ENCODE measurements at places on chromosomes 1 and 21. TPM values are rescaled to one million over a fixed set of nuclear protein-coding genes. Genes with fewer than 3 reads are reported as not detected.

Gene AADACL4
- total RNA-seq, result not detected

Gene MMP23B
- total RNA-seq, result 0.33 TPM

Gene GNAT2
- 0.42 TPM for total RNA-seq

Gene PDZK1
- total RNA-seq, result 0.14 TPM

DNA sequence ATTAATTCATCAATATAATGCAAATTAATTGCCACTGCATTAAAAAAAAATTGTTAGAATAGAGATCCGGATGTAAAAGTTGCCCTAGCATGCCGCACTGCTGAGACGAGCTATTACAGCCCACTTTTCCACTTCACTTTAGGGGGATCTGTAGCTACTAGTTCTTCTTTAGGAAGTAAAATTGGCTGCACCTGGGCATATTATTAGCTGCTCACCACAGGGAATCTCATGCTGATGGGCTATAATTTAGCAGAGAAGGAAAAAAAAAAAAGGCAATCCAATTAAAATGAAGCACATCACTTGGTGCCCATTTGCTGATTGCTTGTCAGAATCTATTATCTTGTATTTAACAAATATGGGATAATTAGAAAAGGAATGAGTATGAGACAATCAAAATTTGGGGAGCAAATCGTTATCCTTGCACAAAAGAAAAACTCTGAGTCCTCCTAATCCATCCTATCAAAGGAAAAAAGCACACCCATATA lies 233.4 kb downstream of the DSCAM start:
- no peak for DNase-seq

GRCh38 chr1:145730900-145731299 lies 11.6 kb downstream of the CD160 start:
- DNase-seq, result no peak

- no peak for DNase-seq
Measured at GRCh38 chr21:15893902-15894301, 164.1 kb downstream of the USP25 start.

DNA sequence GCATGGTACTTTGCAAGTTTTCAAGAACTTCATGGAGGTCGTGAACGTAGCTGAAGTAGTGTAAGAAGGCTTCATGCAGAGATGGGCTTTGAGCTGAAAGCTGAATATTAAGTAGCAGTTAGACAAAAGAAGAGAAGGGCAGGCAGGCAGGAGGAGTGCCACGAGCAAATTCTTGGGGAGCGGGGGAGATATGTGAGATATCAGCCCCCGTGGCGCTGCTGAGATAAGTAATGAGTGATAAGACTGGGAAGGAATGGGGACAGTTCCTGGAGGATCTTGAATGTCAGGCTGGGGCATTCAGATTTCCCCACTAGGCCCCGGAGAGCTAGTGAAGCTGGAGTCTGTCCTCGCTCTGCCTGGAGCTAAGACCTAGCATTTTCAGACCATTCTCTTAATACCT lies 27.9 kb upstream of the KIRREL1 start:
- no peak for DNase-seq

DNA sequence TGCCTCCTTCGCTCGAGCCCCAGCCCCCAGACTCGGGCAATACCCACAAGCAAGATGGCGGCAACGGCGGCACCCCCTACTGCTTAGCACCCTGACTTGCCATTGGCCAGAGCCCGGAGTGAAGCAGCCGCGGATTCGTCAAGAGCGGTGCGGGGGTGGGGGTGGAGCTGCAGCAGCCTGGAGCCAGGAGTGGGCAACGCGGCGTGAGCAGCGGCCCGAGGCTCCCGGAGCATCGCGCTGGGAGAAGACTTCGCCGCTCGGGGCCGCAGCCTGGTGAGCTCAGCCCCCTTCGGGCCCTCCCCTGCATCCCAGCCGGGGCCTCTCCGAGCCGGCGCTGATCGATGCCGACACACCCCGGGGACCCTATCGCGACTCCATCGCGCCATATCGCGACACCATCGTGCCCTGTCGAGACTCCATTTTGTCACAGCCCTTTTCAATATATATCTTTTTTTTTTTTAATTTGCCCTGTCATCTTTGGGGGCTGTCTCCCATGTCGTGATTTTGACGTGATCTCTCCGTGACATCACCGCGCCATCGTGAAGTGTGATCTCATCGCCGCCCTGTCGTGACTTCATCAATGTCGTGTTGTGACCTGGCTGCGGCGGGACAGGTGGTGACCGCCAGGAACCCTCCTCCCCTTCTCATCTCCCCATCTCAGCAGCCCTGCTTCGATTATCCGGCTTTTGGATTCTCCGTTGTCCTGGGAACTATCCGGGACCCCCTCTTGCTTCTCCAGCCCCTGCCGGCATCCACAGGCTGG lies at the start of gene NCDN:
Gene NCDN, plus strand, starts transcription at position 189 of the 763 bp plus-strand sequence. Its CDS starts 392 bp downstream, at position 581.
- peak; percentile 93 for DNase-seq

- DNase-seq, result no peak
Measured at GRCh38 chr1:96361961-96362360, 359.6 kb upstream of the PTBP2 start.

DNA sequence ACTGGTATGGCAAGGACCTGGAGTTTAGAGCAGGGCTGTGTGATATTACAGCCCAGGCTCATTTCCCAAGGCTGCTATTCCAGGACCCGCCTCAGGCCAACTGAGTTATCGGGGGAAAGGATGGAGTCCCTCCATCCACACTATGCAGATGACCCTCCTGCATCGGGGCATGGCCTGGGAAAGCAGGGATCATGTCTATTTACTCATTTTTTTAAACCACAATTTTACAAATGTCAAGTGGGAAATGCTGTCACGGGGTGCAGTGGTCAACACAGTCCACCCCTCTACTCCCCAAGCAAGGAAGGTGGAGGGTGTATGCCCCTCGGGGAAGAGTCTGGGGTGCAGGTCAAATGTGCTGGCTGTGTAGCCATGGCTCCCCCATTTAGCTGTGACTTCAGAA lies 6.1 kb upstream of the CLEC20A start:
- DNase-seq, result no peak

DNA sequence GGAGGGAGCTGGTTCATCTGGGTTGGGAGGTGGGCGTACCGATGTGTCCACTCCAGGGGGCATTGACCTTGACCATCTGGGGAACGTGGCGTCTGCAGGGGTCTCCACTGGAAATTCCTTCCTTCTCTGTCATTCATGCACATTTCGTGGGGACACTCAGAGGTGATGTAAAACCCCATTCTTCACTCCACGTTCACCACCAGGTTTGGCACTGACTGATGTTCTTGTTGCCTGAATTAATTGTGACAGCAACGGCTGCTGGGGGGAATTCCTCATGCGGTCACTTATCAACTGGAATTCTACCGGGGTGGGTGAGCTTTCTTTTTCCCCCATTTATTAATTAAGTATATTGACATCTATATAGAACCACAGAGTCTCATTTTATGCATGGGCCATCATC lies 18.1 kb upstream of the POFUT2 start:
- DNase-seq, result no peak

DNA sequence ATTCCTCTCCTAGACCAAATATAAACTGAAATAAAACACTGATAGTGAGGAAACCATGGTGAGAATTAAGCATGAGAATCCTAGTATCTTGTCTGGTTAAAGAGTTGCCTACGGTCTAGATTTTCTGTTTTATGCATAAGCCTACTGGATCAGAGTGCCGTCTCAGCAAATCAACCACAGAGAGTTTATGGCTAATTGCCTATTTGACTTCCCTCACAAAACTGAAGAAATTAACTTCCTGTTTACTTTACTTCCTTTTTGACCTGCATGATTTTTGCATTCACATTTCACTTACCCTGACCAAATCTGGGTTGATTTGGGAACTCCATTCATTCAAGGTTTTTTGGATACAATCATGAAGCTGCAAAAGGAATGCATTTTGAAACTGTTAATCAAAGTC lies 5.0 kb downstream of the GCLM start:
- DNase-seq, result no peak

- DNase-seq, result no peak
Measured at GRCh38 chr1:22627331-22627730, 9.1 kb upstream of the C1QA start.

DNA sequence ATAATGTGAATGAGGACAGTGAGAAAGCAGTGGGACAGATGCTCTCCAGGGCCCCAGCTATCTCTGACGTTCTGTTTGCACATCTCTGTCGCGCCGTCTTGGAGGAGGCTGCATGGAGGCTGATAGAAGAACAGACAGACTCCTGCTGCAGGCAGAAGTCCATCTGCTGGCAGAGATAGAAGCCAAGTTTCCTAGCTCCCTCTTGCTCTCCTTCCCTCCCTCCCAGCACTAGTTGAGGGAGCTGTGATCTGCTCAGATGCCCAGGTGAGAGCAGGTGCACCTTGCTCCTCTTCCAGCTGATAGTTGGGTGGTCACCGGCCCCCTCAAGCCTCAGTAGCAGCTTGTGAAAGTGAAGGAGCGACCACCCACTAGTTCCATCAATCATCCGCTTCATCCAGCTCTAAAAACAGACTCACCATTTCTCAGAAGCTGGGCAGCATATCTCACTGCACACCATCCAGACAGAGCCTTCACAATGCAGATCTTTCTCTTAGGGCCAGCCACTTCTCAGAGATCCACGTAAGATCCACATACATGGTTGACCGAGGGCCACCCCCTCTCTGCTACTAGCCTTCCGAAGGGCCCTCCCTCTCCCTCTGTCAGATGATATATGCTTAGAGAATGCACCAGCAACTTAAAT lies 12.9 kb downstream of the LRRN2 start:
- no peak for DNase-seq

DNA sequence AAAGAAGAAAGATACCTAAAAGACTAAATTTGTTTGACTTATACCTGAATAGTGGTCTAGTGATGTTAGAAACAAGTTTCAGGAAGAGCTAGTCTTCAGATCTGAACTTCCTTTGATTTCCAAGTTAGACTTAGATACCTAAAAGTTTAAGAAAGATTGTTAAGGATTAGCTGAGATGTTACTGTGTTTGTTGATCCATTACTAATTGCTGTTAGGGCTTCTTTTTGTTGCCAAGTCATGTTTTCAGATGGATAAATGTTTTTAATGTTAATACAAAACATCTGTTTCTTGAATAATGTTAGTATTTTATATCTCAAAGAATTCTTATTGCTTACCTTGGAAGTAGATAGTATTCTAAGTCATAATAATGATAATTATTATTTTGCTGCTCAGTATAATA lies 11.6 kb downstream of the GNAI3 start:
- DNase-seq, result no peak

DNA sequence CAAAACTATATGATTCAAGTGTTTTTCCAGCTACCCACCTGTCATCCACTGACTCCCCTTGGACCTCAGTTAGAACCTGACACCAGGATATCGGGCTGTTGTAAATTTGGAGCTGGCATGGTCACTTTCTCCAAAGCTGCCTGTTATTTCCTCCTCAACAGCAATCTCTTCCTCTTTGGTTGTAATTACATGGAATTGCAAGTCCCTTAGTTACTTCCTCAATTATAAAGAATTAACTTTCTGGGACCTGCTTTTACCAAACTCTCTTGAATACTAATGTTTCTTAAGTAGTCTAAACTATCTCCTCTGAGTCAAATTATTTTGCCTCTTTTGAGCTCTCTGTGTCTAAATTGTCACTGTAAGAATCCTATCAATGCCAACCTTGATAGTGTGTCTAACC lies 150.3 kb upstream of the SGIP1 start:
- DNase-seq, result no peak

Data from pulmonary artery endothelial cell (primary cell).